ENCODE measurements at places on chromosomes 4 and X. TPM values are rescaled to one million over a fixed set of nuclear protein-coding genes. Genes with fewer than 3 reads are reported as not detected.

GRCh38 chr4:142043509-142043908 is 407.1 kb downstream of the IL15 start:
- H3K4me3 ChIP-seq: no peak overlapping the region
- H3K4me1 ChIP-seq: 0 out of 2 replicates have a peak, but pooled peaks cover 4% of the 10 kb centered on the region
- H3K36me3 ChIP-seq: no peaks in the 10 kb centered on the region
- no peaks in the 10 kb centered on the region for H3K27me3 ChIP-seq
- DNase-seq: no peak

COL4A6 gene
- polyA plus RNA-seq: not detected

- no peak overlapping the region for H3K4me3 ChIP-seq
- no peaks in the 10 kb centered on the region for H3K36me3 ChIP-seq
- DNase-seq: no peak
Measured at GRCh38 chr4:8331575-8331955, 62.0 kb downstream of the HTRA3 start.

NUDT10 gene
- 1.8 TPM for polyA plus RNA-seq

GRCh38 chr4:24686866-24687692 is 102.7 kb upstream of the DHX15 start:
- DNase-seq: peak; percentile 26
- no peak overlapping the region for H3K27ac ChIP-seq
- no peaks in the 10 kb centered on the region for H3K36me3 ChIP-seq
- peak overlapping the region; percentile 41 for H3K4me3 ChIP-seq
- H3K27me3 ChIP-seq: no peaks in the 10 kb centered on the region

GRCh38 chrX:15016051-15016450 is 142.8 kb downstream of the MOSPD2 start:
- H3K4me3 ChIP-seq: no peak overlapping the region
- H3K4me1 ChIP-seq: peaks cover 2% of the 10 kb centered on the region
- no peaks in the 10 kb centered on the region for H3K27me3 ChIP-seq
- H3K27ac ChIP-seq: no peak overlapping the region
- DNase-seq: no peak

CFAP99 gene
- polyA plus RNA-seq: 0.13 TPM

DNA sequence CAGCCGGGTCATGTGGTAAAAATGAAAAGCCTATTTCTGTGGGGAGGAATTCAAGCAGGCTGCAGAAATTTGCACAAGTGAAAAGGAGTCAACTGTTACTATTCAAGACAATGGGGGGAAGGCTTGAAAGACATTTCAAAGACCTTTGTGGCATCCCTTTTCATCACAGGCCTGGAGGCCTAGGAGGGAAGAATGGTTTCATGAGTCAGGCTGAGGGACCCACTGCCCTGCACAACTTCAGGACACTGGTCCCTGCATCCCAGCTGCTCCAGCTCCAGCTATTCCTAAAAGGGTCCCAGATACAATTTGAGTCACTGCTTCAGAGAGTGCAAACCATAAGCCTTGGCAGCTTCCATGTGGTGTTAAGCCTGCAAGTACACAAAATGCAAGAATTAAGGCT is 85.3 kb upstream of the POU3F4 start:
- no peaks in the 10 kb centered on the region for H3K27me3 ChIP-seq
- H3K27ac ChIP-seq: no peak overlapping the region
- H3K36me3 ChIP-seq: no peaks in the 10 kb centered on the region
- DNase-seq: no peak

- no peaks in the 10 kb centered on the region for H3K36me3 ChIP-seq
- peak; percentile 57 for DNase-seq
- no peaks in the 10 kb centered on the region for H3K27me3 ChIP-seq
- H3K27ac ChIP-seq: no peak overlapping the region
- H3K4me3 ChIP-seq: peak overlapping the region; percentile 67
- H3K4me1 ChIP-seq: peaks cover 15% of the 10 kb centered on the region
Measured at GRCh38 chr4:151409470-151410313, 716 bp downstream of the FHIP1A start.

GRCh38 chrX:114152130-114152529 is 431.8 kb upstream of the HTR2C start:
- no peak overlapping the region for H3K4me3 ChIP-seq
- no peaks in the 10 kb centered on the region for H3K4me1 ChIP-seq
- H3K36me3 ChIP-seq: no peaks in the 10 kb centered on the region
- H3K27ac ChIP-seq: no peak overlapping the region

DNA sequence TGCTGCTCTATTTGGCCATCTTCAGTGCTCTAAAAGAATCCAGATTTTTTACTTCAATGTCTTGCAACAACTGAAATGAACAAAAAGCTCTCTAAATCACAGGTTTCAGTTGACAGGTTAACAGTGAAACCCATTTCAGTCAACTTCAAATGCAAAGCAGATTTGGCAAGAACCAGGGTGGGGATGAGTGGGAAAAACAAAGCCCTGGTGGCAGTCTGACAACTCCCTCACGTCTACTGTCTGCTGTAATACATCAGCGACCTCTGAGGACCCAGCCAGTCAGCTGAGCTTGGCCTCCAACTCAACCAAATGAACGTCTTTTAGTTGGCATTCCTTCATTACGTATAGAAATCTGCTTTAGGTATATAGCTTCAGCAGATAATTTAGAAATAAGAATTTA is 95.8 kb downstream of the COL25A1 start:
- peaks cover 4% of the 10 kb centered on the region for H3K27me3 ChIP-seq
- H3K36me3 ChIP-seq: no peaks in the 10 kb centered on the region
- H3K4me1 ChIP-seq: no peaks in the 10 kb centered on the region
- no peak overlapping the region for H3K4me3 ChIP-seq

DNA sequence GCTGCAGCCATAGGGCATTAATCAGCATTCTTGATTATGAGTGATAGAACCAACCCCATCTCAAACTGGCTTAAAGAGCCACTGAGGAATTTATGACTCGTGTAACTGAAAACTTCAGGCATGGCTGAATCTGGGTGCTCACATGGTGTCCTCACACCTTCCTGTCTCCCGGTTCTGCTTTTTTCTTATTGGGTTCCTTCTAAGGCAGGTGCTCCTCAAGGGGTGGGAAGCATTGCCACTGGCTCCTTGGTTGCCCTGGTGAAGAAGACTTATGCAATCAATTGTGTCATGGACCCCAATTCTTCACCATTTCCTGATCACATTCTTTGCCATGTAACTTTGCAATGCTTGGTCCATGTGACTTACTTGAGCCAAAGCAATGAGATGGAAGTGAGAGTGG is 4.3 kb upstream of the ZCCHC4 start:
- H3K27me3 ChIP-seq: no peaks in the 10 kb centered on the region
- no peak overlapping the region for H3K4me3 ChIP-seq

GPR119 gene
- polyA plus RNA-seq: not detected

DNA sequence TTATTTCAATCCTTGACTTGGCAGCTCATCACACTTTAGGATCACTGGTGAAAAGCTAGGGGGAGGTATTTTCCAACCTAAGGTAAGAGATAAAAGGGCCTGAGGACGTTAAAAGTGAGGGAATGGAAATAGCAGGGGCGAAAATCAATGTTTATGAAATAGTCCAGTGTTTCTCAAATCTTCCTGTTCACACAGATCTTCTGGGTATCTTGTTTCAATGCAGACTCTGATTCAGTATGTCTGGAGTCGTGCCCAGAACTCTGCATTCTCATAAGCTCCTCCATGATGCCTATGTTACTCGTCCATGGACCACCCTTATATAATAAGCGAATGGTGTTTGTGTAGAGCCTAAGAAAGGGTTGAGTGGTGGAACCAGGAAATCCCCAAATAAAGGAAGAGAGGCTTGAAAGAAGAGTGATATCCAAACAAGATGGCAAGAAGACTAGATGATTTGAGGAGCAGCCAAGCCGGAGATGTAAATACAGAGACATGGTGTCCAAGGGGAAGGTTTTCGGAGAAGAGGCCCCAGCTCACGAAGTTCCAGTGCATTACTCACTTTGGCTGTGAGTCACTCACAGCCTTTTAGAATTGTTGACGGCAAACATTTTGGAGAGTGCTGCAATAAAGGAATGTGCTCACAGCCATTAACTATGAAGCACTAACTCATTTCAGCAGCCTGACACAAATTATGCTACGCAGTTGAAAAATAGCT is 215.6 kb upstream of the PPARGC1A start:
- no peak for DNase-seq
- no peak overlapping the region for H3K27ac ChIP-seq
- no peak overlapping the region for H3K4me3 ChIP-seq
- H3K27me3 ChIP-seq: no peaks in the 10 kb centered on the region
- no peaks in the 10 kb centered on the region for H3K4me1 ChIP-seq

DNA sequence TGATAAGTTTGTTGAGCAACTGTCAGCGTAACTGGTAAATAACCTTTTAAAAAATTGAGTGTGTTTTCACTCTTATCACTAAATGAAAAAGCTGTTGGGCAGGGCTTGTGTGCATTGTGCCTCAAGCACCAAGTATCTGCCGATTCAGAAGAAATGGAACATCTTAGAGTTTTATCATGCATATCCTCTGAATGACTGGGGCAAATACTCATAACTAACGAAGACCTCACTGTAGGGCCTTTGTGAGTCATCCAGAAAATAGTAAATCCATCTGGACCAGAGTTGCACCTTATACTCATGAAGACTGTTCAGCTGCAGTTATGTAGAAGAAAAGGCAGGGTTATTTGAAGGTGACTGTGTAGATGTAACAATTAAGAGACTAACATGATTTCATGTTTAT is 222.1 kb downstream of the CAMK2D start:
- H3K36me3 ChIP-seq: peaks cover 32% of the 10 kb centered on the region
- H3K27ac ChIP-seq: peak overlapping the region; percentile 12
- H3K4me1 ChIP-seq: peaks cover 18% of the 10 kb centered on the region
- no peak overlapping the region for H3K4me3 ChIP-seq
- no peak for DNase-seq
- H3K27me3 ChIP-seq: no peaks in the 10 kb centered on the region

NR3C2 gene
- 0.03 TPM for polyA plus RNA-seq

DNA sequence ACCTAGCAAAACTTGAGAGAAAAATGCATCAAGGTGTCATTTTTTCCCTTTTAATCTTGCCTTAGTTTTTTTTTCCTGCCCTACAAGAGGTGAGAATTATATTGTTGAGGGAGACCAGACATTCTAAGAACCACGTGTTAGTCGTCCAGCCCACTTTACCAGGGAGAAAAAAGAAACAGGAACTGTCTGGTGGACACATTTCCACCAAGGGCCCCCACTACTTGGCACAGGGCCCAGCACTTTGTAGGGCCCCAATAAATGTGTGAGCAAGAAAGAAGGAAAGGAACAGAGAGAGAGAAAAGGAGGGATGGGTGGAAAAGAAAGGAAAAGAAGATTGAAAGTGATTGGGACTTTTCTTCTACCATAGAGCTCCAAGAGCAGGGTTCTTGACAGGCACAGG is 3.9 kb upstream of the EGFL6 start:
- H3K27ac ChIP-seq: no peak overlapping the region
- H3K27me3 ChIP-seq: peaks cover 26% of the 10 kb centered on the region
- H3K36me3 ChIP-seq: no peaks in the 10 kb centered on the region
- H3K4me1 ChIP-seq: no peaks in the 10 kb centered on the region

TMPRSS11F gene
- polyA plus RNA-seq: not detected

DNA sequence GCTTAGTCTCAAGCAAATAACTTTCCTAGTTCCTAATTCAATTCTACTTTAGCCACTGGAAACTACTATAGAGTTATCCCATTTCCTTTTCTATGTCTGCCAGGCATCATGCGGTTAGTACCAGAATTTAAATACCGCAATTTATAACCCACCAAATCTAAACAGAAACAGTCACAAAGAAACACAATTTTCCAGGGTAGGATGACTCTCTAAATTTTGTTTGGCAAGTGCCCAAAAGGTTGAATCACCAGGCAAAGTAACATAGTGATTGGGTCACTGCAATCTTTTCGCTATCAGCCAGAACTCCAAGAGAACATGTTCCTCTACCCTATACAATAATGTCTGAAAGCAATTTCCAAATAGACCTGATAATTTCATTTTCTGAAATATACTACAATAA is 240.2 kb upstream of the GRIA3 start:
- no peaks in the 10 kb centered on the region for H3K4me1 ChIP-seq
- no peak for DNase-seq
- H3K36me3 ChIP-seq: no peaks in the 10 kb centered on the region
- no peak overlapping the region for H3K27ac ChIP-seq
- no peaks in the 10 kb centered on the region for H3K27me3 ChIP-seq
- H3K4me3 ChIP-seq: no peak overlapping the region

GRCh38 chr4:169024762-169025161 is 14.7 kb upstream of the CBR4 start:
- no peak overlapping the region for H3K27ac ChIP-seq
- DNase-seq: peak; percentile 69
- no peaks in the 10 kb centered on the region for H3K27me3 ChIP-seq
- no peaks in the 10 kb centered on the region for H3K4me1 ChIP-seq
- no peak overlapping the region for H3K4me3 ChIP-seq

DNA sequence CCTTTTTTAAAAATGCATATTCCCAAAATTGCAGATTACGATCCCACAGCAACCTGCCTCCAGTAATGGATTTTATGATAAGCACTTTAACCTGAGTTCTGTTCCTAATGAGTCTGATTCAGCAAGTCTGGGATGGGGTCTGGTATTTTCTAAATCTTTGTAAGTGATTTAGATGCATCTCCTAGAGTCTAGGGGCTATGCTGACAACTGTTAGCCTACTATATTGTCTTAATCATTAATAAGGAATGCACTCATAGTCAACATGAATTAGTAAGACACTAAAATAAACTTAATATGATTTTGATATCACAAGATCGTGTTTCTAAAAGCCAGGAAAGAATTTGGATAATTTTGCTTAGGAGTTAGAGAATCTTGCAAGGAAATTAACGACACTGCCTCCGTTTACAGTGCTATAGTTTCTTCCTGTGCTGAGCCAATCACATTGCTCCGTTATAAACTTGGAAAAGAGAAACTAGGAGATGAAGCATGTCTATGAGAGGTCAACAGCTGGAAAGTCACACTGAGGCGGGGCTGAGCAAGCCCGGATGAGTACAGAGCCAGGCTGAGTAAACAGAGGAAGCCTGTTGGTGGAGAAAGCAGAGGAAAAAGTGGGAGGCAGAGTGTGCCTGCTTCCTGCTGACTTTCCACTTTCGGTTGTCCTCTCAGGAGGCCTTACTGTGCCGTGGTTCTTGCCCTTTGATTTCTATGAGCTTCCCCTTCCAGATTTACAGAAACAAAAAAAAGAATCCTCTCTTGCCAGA is 5.4 kb downstream of the SCARB2 start:
- peak overlapping the region; percentile 23 for H3K4me3 ChIP-seq
- DNase-seq: peak; percentile 32
- no peaks in the 10 kb centered on the region for H3K36me3 ChIP-seq
- H3K4me1 ChIP-seq: peaks cover 25% of the 10 kb centered on the region
- peak overlapping the region; percentile 91 for H3K27ac ChIP-seq
- H3K27me3 ChIP-seq: no peaks in the 10 kb centered on the region

GRCh38 chr4:40216622-40217366 is 20.0 kb downstream of the RHOH start:
- no peaks in the 10 kb centered on the region for H3K27me3 ChIP-seq
- no peak overlapping the region for H3K4me3 ChIP-seq
- no peak for DNase-seq

- no peak overlapping the region for H3K27ac ChIP-seq
- DNase-seq: no peak
- H3K27me3 ChIP-seq: no peaks in the 10 kb centered on the region
- H3K4me1 ChIP-seq: no peaks in the 10 kb centered on the region
- H3K4me3 ChIP-seq: no peak overlapping the region
Measured at GRCh38 chrX:9324676-9325075, 140.2 kb upstream of the TBL1X start.
